ENCODE measurements at places on chromosomes 7 and 10. TPM values are rescaled to one million over a fixed set of nuclear protein-coding genes. Genes with fewer than 3 reads are reported as not detected.

Gene NUTM2A
- total RNA-seq, result 0.24 TPM

Gene ECHDC3
- total RNA-seq, result 12.5 TPM

Gene EVX1
- not detected for total RNA-seq

Gene SNX13
- total RNA-seq, result 36.9 TPM

Gene WDR86
- total RNA-seq, result 0.24 TPM
